A549 treated with DMSO at 1 μM for 4 hours (cell line): ENCODE measurements at places on chromosomes 4 and X. TPM values are rescaled to one million over a fixed set of nuclear protein-coding genes. Genes with fewer than 3 reads are reported as not detected.

The PAQR3 gene
- total RNA-seq = 7.9 to 13.3 TPM (median 9.7 TPM) in 5 replicates

The SSX2B gene
- total RNA-seq = not detected in 5 replicates

The DDX53 gene
- not detected in 5 replicates for total RNA-seq

The MAOA gene
- total RNA-seq = 0.16 to 0.49 TPM (median 0.40 TPM) in 5 replicates

The NDST3 gene
- total RNA-seq = not detected in 5 replicates

The CXCL9 gene
- not detected in 5 replicates for total RNA-seq

The ALPK1 gene
- total RNA-seq = 1.6 to 2.8 TPM (median 2.2 TPM) in 5 replicates

The TDO2 gene
- 0.28 to 1.2 TPM (median 0.91 TPM) in 5 replicates for total RNA-seq

The ZGRF1 gene
- 2.8 to 4.6 TPM (median 3.7 TPM) in 5 replicates for total RNA-seq

The NXF3 gene
- 0.03 to 0.07 TPM in 2 of 5 replicates, not detected in the others for total RNA-seq

The MAGEA10 gene
- total RNA-seq = 0.04 to 0.06 TPM (median 0.05 TPM) in 3 of 5 replicates, not detected in the others

The DIPK2B gene
- total RNA-seq = 0.05 TPM in 1 of 5 replicates, not detected in the others

The FRMPD4 gene
- 0.04 to 0.11 TPM (median 0.08 TPM) in 5 replicates for total RNA-seq

The USP26 gene
- total RNA-seq = not detected in 5 replicates

The TMEM271 gene
- total RNA-seq = not detected in 5 replicates

The FLNA gene
- total RNA-seq = 1,489 to 1,751 TPM (median 1,561 TPM) in 5 replicates

The GJB1 gene
- total RNA-seq = 0.06 to 0.08 TPM (median 0.08 TPM) in 3 of 5 replicates, not detected in the others

The RPL34 gene
- 796 to 1,006 TPM (median 919 TPM) in 5 replicates for total RNA-seq

The NAP1L3 gene
- total RNA-seq = 0.22 to 0.61 TPM (median 0.40 TPM) in 5 replicates

The PPID gene
- 29.7 to 40.7 TPM (median 39.2 TPM) in 5 replicates for total RNA-seq

The GRID2 gene
- not detected in 5 replicates for total RNA-seq

The FGF16 gene
- not detected in 5 replicates for total RNA-seq

The MRFAP1 gene
- 241 to 257 TPM (median 247 TPM) in 5 replicates for total RNA-seq

The SPANXN2 gene
- not detected in 5 replicates for total RNA-seq

The FUNDC2 gene
- 94.6 to 115 TPM (median 111 TPM) in 5 replicates for total RNA-seq

The TMPRSS11B gene
- total RNA-seq = 0.04 TPM in 1 of 5 replicates, not detected in the others

The CENPVL3 gene
- 0.11 to 0.22 TPM (median 0.19 TPM) in 5 replicates for total RNA-seq

The RIBC1 gene
- 0.57 to 0.88 TPM (median 0.74 TPM) in 5 replicates for total RNA-seq

The NPY1R gene
- total RNA-seq = 0.03 to 0.09 TPM (median 0.06 TPM) in 4 of 5 replicates, not detected in the other

The FMR1NB gene
- not detected in 5 replicates for total RNA-seq

The SMIM10L2A gene
- 0.17 to 0.29 TPM (median 0.17 TPM) in 5 replicates for total RNA-seq

The DDX60 gene
- 2.3 to 3.2 TPM (median 2.7 TPM) in 5 replicates for total RNA-seq

The COL25A1 gene
- total RNA-seq = not detected in 5 replicates

The PABPC4L gene
- total RNA-seq = 0.05 to 0.16 TPM (median 0.11 TPM) in 5 replicates

The PPBP gene
- total RNA-seq = 0.15 to 0.24 TPM in 2 of 5 replicates, not detected in the others

The TMPRSS11A gene
- total RNA-seq = not detected in 5 replicates

The AIFM1 gene
- total RNA-seq = 69.6 to 76.8 TPM (median 74.0 TPM) in 5 replicates
